Progenitor cell of endocrine pancreas (in vitro differentiated cells): ENCODE measurements at places on chromosomes 6 and 20.

- no peak for DNase-seq
Measured at GRCh38 chr6:120587381-120587780, 746.9 kb downstream of the TBC1D32 start.

DNA sequence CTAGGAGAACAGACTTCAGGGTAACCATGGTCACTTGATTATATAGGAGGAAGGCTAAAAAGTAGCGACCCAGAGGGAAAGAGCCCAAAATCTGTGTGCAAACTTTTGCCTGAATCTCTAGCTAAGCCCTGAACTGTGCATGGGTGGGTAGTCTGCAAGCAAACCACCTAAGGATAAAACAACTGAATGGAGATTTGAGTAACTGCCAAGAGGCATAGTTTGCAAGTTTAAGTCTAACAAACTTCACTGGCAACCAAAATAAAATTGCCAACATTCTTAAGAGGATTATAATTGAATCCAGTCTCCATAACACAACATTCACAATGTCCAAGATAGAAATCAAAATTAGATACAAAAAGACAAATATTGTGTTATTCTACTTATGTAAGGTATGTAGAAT is 192.0 kb upstream of the PLN start:
- no peak for DNase-seq

DNA sequence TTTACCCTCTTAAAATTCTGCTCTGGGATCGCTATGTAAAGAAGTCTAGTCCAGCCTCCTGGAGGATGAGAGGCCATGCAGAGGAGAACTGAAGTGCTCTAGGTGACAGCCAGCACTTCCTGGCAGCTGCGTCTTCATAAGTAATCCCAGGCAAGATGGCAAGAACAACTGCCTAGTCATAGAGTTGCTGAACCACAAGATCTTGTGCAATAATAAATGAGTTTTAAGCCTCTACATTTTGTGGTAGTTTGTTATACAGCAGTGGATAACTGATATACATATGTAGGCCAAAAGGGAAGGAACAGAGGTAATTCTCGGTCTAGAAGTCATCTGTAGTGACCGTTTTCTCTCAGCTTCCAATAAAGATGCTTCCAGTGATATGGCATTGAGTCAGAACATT is 103.8 kb upstream of the FLRT3 start:
- DNase-seq: no peak

GRCh38 chr6:135434095-135434494 is 63.4 kb downstream of the AHI1 start:
- DNase-seq: no peak

DNA sequence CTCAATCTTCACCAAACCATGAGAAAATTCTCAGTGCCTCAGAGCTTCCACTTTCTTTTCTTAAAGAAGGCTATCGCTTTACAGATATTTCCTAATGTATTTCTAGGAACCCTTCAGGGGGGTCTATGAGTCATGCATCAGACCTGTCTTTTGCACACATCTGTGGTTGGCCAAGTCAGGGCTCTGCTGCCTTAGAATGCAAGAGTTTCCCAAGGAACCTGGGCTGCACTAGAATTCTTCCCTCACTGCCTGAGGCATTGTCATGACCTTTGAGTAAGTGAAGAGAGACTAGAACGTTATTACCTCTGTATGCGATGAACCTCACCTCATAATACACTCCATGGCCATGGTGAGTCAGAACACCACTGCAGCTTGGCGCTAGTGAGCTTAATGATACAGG is 365.0 kb upstream of the ID4 start:
- DNase-seq: no peak

- no peak for DNase-seq
Measured at GRCh38 chr6:152695372-152696045, 2.2 kb upstream of the MYCT1 start.

- DNase-seq: peak; percentile 50
Measured at GRCh38 chr6:15244620-15245360, 1.1 kb upstream of the JARID2 start.

DNA sequence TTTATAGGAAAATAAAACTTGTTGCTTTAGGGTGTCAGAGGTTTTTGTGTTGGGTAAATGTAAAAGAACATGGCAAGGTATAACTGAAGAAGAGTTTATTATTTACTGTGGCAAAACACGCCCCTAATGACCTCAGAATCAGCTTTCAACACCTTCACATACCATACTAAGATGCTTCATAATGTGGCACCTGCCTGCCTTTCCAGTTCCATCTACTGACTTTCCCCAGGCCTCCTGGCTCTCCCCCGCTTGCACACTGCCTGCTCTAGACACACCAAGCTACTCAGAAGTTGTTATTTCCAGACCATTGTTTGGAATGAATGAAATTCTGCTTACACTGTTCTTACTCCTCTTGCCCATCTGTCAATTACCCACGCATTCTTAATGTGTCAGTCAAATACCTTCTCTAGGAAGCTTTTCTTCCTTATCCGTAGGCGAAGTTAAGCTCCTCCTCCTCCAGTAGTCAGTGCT is 1.8 kb downstream of the TIAM2 start:
- no peak for DNase-seq

- DNase-seq: no peak
Measured at GRCh38 chr6:132548746-132549463, 3.6 kb upstream of the TAAR8 start.

- DNase-seq: no peak
Measured at GRCh38 chr6:20440296-20440695, 38.6 kb downstream of the E2F3 start.

- no peak for DNase-seq
Measured at GRCh38 chr20:17786221-17786718, 86.5 kb downstream of the BANF2 start.

- no peak for DNase-seq
Measured at GRCh38 chr20:46171476-46171875, 53.4 kb downstream of the CD40 start.

DNA sequence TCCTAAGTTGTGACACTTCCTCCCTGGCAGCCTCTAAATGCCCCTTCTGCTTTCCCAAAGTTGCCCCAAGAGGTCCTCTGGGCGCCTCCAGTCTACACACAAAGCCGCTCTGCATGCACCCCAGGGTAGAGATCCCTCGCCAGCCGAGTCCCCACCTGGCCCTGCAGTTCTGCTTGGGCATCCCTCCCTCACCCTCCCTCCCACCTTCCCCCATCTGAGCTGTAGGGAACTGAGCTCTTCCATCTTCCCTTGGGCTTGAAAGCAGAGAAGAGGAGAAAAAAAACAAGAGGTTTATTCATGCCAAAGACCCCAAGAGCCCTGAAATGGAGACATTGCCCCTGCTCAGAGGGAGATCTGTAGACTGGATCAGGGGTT is 5.7 kb upstream of the FGD2 start:
- no peak for DNase-seq
